CD4-positive, alpha-beta T cell (primary cell): ENCODE measurements at places on chromosomes 3 and 15.

DNA sequence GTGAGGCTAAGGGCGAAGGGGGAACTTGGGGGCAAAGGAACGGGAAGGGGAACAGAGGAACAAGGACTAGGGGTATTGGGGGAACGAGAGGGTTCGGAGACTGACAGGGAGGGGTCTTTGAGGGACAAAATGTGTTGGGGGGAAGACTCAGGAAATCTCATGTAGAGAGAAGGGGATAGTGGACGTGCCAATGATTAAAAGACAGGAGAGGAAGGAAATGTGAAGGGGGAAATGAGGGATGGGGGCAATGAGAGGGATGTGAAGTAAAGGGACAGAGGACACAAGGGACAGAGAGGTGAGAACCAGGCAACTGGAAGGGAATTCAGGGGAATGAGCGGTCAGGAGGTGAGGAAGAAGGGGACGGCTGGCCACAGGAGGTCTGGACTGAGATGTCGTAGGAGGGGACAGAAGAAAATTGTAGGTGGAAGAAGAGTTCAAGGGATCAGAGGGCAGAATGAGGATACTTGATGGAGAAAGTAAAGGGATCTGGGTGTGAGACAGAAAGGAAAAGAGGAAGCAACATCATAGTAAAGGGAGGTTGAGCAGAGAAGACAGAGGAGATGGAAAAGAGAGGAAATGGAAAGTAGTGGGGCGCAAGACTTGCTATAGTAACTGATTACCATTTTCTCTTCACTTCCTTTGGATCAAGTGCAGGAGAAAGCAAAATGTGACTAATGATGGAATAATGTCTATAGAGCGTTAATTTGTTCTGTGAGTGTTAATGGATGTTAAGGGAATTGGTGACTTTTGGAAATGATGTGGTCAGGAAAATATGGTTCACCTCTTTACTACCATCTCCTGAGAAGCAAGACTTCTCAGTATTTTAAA lies 749 bp downstream of the RAB8B start:
- no peak for DNase-seq

DNA sequence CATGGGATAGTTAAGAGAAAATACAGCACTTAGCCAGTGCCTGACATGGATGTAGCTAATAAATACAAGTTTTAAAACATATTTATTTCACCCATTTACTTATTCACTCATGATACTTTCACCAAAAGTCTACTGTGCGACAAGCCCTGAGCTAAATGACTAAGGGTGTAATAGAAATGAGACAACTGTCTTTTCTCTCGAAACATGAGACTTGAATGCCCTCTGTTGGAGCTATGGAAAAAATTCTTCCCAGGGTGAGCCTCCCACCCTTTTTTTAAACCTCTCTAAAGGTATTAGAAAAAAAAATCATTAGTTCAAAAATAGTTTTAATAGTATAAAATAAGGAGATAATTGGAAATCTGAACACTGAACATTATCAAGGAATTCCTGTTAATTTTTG lies 24.3 kb upstream of the RPL14 start:
- DNase-seq = no peak

- no peak for DNase-seq
These were observed 101.9 kb upstream of the THBS1 start for GRCh38 chr15:39478996-39479395.

DNA sequence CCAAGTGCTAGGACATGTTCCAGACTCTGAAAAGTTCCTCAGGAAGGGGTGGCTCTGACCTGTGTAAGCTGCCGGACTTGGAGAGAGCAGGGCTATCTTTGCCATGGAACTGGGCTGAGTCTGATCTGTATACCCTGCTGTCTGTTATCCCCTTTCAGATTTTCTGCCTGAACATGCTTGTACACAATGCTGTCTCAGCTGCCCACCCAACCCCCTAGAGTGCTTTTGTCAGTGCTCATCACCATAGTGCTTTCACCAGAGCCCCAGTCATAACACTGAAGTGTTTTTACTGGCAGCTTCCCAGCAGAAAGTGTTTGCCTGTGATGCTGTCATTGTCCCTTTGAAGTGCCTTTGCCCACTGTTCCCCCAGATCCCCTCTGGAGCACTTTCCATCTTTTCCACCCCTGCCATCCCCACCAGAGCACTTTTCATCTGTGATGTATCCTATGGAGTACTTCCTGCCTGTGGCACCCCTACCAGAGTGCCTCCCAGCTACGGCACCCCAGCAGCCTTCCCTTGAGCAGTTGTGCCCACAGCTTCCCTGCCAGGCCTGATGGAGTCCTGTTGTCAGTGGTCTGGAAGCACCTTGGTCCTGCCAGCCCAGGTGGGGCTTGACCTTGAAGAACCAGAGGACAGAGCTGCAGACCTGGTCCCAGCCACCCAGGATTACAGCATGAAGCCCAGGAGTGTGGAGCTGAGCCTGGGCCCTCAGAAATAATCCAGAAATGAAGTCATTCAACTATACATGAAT lies 397.7 kb downstream of the DIPK2A start:
- DNase-seq = no peak

- DNase-seq = no peak
These were observed 59.7 kb downstream of the TLNRD1 start for GRCh38 chr15:81060470-81060869.

DNA sequence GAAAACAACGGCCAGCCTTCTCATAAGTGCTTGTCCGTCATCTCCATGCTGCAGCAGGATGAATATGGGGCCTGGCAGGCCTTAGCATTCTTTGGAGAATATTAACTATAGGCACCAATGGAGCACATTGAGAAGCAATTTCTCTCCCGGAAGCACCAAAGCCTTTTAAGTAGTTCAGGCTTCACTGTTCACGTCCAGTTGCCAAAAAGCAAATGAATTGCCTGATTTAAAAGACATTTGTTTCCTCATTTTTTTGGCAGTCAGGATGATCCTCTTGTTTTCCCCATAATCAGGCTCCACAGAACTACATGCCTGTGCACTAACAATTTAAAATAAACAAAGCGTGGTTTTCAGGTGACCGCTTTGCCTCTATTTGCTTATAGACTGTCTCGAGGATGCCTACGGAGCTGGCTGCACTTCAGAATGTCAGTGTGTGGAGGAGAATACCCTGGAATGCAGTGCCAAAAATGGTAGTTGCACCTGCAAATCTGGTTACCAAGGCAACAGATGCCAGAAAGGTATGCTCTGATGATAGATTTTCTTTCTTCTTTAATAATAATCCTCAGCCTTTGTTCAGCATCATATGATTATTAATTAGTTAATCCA lies 725.2 kb upstream of the GOLIM4 start:
- no peak for DNase-seq

GRCh38 chr3:31176045-31176444 lies 281.6 kb upstream of the GADL1 start:
- DNase-seq = no peak

- no peak for DNase-seq
These were observed 304.5 kb downstream of the AGBL1 start for GRCh38 chr15:86384186-86384585.

GRCh38 chr15:90213122-90213817 lies 12.1 kb downstream of the SEMA4B start:
- no peak for DNase-seq

DNA sequence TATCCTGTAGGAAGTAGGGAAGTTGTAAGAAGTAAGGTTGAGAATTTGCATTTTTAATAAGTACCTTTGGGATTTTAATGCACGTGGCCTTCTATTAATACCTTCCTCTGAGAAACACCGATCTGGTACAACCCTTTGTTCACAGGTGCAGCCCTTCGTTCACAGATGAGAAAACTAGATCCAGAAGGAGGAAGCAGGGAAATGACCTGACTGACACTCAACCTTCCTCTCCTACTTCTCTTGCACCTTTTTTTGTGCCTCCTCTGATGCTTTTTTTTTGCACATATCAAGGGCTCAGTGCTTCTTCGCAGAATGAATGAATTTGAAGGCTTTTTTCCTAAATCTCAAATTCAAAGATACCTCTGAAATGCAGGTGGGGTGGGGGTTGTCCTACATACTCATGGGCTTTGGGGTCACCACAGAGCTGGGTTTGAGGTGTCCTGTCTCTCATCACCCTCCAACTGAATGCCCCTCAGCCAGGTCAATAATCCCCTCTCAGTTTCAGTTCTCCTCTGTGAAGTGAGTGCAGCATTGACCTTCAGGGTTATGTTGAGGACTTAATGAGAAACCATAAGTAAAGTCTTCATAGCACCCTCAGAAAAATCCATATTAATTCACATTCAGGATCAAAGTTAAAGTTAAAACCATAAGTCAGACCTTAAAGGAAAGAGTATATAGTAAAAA lies 161.5 kb upstream of the CTNNB1 start:
- no peak for DNase-seq

GRCh38 chr15:32104061-32104995 lies 74.0 kb downstream of the CHRNA7 start:
- no peak for DNase-seq

GRCh38 chr15:95894407-95894956 lies 436.0 kb upstream of the NR2F2 start:
- no peak for DNase-seq

- no peak for DNase-seq
These were observed 7.6 kb downstream of the HSPBAP1 start for GRCh38 chr3:122786066-122786465.

DNA sequence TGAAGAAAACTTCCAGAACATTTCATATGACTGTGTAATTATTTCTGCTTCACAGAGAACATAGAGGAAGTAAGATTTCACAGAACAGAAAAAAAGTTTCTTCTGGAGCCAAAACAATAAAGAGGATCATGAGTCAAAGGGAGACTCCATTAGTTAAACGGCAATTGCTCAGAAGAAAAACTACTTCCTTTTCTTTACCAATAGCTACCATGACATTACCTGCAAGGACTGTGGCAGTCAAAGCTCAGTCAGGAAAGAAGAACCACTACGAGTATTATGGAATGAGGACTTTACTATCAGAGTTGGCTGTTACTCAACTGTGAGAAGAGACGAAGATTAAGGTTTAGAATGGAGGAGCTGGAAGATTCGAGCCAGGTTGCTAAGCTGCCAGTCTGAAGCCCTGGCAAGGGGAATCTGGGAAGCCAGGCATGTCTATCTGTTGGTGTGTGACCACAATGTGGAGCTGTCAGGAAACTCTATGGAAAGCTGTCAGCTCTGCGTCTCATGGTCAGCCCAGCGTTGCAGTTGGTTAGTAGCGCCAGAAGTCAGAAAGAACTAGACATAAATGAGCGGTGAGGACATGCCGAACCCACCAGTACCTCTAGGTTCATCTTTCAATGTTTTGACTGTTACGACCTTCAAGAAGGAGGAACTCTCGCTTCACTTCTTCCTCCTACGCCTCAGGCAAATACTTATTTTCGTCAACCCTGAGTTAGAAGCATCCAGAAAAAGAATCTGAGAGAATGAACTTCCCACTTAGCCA lies 604.3 kb downstream of the FGF12 start:
- DNase-seq = no peak

GRCh38 chr3:169146179-169146665 lies 517.3 kb downstream of the MECOM start:
- no peak for DNase-seq

DNA sequence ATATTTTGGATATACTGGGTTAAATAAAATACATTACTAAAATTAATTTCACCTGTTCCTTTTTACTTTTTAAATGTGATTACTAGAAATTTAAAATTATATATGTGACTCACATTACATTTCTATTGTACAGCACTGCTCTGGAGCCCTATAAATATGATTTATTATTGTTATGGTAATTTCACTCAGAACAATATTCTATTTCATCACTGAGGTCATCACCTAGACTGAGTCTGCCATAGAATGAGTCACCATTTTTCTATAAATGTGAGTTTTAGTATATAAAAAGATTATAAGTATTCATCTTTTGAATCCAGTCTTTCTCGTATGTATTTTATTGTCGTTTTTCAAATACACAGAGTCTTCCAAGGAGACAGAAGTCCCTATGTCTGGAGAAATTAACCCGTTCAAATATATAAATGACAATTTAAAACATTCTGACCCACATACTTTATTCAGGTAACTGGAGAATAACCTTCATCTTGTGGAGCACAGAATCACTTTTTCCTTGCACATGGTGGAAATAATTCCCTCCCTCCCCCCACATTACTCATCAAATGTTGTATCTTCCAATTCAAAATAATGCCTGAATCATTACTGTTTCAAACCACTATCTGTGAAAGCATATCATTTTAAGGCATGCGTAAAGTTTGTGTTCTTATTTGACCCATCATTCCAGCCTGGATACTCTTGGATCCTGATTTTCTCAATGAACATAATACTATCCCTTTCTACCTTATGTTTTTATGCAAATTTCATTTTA lies 30.0 kb downstream of the CHST14 start:
- DNase-seq = no peak

DNA sequence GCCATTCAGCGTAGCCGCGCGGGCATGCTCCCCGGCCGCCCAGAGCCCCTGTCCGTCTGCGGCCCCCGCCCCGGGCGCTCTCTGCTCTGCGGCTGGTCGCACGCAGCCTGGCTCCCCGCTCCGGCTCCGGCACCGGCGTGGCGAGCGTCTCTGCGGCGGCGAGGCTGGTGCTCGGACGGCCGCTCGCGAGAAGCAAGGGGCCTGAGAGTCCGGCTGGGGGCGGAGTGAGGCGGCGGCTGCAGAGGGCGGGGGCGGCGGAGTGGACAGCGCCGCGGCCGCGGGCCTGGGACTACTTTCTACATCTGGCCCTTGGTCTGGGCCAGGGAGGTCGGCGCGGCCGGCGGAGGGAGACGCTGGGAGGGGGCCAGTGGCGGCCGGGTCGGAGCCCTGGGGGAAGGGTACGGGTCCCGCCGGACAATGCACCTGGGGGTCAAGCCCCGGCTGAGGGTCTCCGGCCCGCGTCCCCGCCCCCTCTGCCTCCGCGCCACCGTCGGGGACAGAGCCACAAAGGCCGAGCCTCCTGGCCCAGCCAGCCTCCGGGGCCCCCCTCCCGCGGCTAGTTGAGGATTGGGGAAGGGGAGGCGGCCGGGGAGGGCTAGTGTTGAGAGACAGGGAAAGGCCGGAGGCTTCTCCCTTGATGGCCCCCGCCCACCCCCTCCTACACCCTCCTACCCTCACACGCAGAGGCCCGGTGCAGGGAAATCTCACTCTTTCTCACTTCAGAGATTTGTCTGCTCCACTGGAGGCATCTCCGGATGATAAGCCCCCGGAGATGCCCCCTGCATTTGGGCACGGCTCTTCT lies at the start of gene PRTG:
TSS of gene PRTG (minus strand) at position 226 of the 802 bp plus-strand sequence. CDS start at position 5, 221 bp downstream.
- DNase-seq = no peak

DNA sequence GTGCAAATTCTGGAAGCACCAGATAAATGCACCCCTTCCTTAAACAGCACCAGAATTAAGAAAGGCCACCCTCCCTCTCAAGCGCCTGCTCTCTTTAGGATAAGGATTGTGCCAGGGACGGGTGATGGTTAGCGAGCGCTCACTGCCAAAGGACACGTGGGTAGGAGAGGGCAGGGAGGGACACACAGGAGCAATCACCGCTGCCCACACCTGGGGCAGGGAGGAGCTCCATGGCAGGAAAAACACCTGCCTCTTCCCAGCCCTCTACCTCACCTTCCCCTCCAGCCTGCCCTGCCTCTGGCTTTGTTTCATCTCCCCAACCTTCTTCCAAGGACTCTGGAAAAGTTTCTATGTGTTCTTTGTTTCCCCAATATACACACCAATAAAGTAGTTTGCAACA lies 7.3 kb upstream of the SPATA12 start:
- no peak for DNase-seq

- no peak for DNase-seq
These were observed 18.8 kb downstream of the MAGI1 start for GRCh38 chr3:66019896-66020295.
